ENCODE measurements at places on chromosomes 7 and 10.

DNA sequence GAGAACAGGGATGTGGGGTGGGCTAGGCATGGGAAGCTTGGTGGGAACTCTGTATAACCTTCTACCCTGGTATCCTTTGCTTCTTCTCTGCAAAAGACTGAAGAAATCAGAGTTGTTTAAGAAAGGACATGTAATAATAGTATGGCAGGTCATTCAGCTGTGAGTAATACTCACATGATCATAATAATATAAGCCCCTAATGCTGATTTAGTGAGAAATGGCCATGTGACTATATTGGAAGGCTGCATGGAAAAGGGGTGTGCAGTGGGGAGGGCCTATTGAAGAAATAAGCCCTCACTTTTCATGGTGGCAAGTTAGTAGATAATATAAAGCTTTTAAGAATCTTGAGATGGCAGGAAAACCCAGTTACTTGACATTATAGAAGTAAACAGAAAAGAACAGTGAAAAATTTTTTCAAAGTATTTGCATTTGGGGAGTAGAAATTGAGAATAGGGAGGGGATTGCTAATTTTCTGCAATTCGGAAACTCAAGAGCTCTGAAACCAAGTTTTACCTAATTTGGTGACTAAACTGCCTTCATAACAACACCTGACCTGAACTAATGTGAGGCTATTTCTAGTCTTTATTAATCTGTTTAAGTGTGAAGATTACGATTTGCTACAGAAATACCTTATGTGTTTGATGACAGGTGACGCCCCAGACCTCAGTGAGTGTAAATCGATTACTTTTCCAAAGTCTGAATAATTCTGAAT, 44.4 kb downstream of the ATXN7L1 start:
- no peak for DNase-seq

DNA sequence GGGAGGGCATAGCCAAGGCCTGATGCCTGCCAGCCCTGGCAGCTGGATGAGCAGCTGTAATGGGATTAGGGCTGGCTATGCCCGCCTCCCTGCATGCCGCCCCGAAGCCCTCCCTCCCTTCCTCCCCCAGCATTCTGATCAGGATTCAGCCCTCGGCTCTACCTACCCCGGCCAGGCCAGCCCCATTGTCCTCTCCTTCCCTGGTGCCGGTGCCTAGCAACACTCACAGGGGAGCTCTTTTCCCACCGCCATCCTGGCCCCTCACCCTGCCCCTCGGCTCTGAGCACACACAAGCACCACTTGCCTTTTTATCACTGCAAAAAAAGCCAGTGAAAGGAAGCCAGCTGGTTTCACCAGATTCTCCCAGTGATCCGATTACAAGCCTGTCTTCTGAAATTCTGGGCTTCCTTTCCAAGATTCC, 9.0 kb upstream of the ADCYAP1R1 start:
- peak; percentile 73 for DNase-seq

DNA sequence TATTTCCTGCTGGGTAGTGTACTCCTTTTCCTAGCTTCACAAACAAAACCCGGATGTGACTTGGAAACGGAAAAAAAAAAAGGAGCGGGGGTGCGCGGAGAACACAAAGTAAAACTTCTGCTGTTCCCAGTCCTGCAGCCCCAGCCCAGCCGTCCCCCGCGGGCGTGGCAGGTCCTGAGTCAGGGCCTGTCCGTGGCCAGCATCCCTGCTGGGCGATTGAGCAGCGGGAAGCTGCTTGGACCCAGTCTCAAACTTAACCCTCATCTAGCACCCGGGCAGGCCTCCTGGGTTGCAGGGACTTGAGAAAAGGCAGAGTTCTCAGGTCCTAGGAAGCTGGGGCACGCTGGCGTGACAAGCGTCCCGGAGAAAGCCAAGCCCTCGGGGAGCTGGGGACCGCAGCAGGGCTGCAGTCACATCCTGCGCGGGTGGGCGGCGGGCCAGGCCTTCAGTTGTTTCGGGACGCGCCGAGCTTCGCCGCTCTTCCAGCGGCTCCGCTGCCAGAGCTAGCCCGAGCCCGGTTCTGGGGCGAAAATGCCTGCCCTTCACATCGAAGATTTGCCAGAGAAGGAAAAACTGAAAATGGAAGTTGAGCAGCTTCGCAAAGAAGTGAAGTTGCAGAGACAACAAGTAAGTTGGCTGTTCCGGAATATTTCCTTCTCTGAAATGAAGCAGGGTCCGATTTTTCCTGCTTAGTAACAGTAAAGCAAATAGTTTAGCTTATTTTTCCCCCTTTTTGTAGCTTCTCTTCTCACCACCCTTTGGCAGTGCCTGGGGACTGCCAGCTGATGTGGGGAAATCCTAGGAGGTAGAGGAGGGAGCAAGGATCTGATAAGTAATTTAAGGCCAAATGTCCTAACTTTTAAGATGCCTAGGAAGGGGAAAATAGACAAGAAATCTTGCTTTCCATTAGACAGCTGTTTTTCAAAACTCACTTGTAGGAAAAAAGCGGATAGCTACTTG, at the start of gene GNG11:
Gene GNG11, plus strand, starts transcription at position 129 of the 960 bp plus-strand sequence. Its CDS starts 403 bp downstream, at position 532.
- peak; percentile 52 for DNase-seq

DNA sequence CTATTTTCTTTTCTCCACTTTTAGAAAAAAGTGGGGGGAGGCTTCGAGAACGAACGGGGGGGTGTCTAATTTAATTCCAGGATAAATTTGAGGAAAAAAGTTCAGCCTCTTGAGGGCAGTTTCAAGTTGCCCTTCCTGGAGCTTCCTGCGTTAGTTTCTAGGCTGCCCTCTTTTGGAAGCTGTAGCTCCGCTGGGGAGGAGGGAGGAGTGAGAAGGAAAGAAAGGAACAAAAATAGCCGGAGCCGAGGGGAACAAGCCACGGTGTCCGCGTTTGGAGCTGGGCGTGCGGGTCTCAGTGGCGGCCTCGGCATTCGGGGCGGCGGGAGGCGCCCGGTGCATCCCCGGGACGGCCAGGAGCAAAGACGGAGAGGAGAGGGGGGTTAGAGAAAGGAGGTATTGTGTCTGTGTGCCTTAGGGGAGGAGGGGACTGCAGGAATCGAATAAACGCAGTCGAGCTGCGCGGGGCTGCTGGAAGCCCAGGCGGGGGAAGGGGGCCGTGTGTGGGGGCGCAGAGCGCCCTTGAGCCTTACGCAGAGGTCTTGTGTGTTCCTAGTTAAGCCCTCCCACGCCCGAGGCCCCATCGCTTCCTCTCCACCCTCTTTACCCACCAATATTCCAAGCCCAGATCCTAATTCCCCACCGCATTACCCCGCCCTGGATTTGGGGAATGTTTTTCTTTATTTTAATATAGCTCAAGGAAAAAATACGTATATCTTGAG, 2.0 kb upstream of the TNRC18 start:
- peak; percentile 75 for DNase-seq

DNA sequence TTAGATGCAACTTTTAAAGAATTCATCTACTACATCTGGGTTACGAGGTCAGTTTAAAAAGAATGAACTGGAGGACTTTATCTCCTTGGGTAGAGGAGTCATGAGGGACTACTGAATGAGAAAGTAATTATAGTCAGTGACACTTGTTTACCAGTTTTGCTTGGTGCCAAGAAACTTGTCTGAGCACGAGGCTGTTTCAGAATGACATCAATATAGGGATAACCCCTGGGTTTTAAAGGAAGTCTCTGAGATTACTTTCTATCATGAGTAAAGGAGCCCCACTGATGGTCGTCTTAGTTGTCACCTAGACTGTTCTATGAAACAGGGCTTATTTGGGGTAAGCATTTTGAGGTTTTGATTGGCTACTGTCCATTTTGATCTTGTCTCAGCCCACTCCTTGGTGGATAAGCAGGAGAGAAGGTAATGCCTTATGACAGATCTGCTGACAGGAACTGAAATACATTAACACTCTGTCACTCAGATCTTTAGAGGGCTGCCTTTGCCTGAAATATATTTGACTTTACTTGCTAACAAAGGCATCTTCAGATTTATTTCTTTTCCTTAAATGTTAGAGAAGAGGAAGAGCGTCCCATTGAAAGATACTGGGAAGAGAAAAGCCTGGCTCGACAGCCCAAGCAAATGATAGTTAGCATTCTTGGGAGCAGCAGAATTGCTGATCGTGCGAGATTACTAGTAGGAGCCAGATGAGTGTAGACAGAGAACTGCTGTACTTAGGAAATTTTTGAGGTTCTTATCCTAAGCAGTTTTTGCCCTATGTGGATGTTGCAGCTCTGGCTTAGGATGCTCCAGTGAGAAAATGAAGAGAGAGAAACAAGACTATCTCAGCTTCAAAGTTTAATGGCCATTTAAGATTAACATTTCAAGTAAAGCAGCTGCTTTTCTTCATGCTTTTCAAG, 299.2 kb upstream of the LRGUK start:
- DNase-seq = no peak

- no peak for DNase-seq
These were observed 77.7 kb downstream of the OSBPL3 start for GRCh38 chr7:24902276-24902675.

All from H9 (cell line).